ENCODE measurements at places on chromosomes 16 and 17.

DNA sequence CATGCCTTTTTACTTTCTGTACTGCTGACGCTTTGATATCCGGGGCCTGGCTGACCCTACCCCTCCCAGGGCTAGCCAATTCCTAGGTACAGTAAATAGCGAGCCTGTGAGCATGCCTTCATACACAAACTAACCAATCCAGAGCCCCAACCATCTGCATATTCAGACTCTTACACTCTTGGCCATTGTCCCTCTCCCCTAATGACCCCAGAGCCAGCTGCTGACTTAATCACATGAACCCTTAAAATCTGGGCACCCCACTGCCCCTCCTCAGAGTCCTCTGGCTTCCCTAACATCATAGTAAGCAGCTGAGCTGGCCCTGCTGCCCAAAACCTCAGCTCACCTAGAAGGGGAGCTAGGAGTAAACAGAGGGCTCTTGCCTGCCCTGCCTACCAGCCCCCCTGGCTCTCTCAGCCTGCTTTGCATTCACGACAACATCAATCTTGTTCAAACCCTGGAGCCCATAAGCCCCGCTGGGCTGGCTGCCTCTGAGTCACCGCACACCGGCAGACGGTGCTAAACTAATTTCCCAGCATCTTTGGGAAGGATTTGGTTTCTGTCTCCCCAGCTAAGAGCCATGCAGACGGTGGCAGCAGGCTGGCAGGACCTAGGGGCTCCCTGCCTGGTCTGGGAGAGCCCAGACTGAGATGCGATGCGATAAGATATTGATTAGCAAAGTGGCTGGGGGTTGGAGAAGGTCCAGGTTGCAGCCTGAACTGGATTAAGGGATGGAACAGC, 63.2 kb downstream of the CLEC19A start:
- DNase-seq: no peak

DNA sequence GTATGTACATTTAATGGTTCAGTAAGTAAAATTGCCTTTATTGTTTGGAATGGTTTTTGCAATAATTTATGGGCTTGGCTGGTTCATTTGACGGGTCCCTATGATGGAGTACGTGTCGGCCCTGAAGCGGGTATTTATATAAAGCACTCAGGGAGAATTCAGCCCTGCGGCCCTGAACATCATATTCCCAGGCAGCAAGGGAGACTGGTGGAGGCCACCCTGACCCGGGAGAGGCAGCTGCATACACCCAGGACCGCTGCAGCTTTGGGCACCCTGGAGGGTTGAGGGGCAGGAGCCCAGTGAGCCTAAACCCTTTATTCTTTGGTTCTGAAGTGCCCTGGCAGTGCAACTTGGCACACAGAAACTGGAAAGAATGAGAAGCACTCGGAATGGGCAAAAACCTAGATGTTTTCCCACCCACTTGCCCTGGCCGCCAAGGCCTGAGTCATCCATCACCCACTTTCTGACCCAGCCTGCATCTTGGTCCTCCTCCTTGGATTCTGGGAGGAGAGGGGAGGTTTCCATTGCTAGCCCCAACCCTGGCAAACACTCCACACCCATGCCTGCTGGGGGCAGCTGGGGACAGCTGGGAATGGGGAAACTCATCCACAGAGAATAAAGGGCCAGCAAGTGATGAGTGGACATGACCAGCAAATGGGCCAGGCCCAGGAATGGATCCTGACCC, 162.2 kb upstream of the TNRC6C start:
- DNase-seq: no peak

DNA sequence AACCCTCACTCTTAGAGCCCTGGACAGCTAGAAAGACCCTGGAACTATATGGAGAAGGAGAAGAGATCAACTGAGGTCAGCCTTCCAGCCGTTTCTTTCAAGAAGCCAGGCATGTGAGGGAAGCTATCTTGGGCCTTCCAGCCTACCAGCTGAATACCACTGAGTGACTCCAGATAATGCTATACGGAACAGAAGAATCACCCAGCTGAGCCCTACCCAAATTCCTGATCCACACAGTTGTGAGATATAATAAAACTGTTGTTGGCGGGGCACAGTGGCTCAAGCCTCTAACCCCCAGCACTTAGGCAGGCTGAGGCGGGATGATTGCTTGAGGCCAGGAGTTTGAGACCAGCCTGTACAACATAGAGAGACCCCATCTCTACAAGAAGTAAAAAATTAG, 26.2 kb upstream of the MYH10 start:
- no peak for DNase-seq

- peak; percentile 92 for DNase-seq
Observed at GRCh38 chr17:50266384-50267073, 7.7 kb upstream of the TMEM92 start.

- DNase-seq: no peak
Observed at GRCh38 chr16:85134076-85134788, 22.0 kb upstream of the CIBAR2 start.

DNA sequence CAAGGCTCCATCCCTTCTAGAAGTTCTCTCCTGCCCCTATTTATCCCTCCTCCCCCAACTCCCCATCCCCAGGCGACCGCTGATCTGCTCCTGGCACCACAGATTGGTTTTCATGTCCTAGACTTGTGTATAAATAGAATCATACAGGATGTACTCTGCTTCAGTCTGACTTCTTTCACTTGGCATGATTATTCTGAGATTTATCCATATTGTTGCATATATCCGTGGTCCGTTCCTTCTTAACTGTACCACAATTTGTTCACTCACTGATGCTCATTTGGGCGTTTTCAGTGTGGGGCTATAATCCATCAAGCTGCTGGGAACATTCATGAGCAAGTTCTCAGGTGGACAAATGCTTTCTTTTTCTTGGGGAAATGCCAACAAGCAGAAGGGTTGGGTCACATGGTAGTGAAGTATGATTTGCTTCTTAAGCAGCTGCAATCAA, 23.9 kb downstream of the PITPNM3 start:
- DNase-seq: no peak

- DNase-seq: peak; percentile 34
Observed at GRCh38 chr16:81626181-81626674, 152.9 kb upstream of the PLCG2 start.

- DNase-seq: no peak
Observed at GRCh38 chr17:8965394-8966168, at the start of gene PIK3R5. PIK3R5 (minus strand) TSS chr17:8965707; CDS start chr17:8911494, 54,213 bp downstream.

GRCh38 chr17:64107500-64108236, 22.3 kb downstream of the ERN1 start:
- DNase-seq: no peak

GRCh38 chr17:34726536-34727384, 147.4 kb downstream of the TMEM132E start:
- DNase-seq: no peak
